ENCODE measurements at places on chromosomes 13 and 19. TPM values are rescaled to one million over a fixed set of nuclear protein-coding genes. Genes with fewer than 3 reads are reported as not detected.

IQCN gene
- 0.87 TPM for total RNA-seq

UNC13A gene
- 10.2 TPM for total RNA-seq

AP2S1 gene
- total RNA-seq = 198 TPM

POU2F2 gene
- total RNA-seq = 0.13 TPM

KRTDAP gene
- not detected for total RNA-seq

MAST3 gene
- total RNA-seq = 4.5 TPM

ZNF577 gene
- total RNA-seq = 7.3 TPM

SPRED3 gene
- 6.9 TPM for total RNA-seq

NTN5 gene
- under 0.01 TPM for total RNA-seq

SHISA7 gene
- total RNA-seq = not detected

SOX1 gene
- total RNA-seq = not detected

TM9SF2 gene
- 153 TPM for total RNA-seq

LIN7B gene
- 13.0 TPM for total RNA-seq

GJB2 gene
- 0.06 TPM for total RNA-seq

PTGER1 gene
- 15.5 TPM for total RNA-seq

ZNF420 gene
- total RNA-seq = 6.2 TPM

PTH2 gene
- total RNA-seq = not detected

DMAC2 gene
- total RNA-seq = 20.0 TPM

KLK12 gene
- total RNA-seq = not detected

MARK4 gene
- total RNA-seq = 18.3 TPM

CLPTM1 gene
- total RNA-seq = 37.8 TPM

KLK2 gene
- not detected for total RNA-seq

IFNL1 gene
- total RNA-seq = not detected

CIRBP gene
- total RNA-seq = 332 TPM

RNF225 gene
- total RNA-seq = 0.12 TPM

C19orf85 gene
- not detected for total RNA-seq

GRIK5 gene
- total RNA-seq = 5.9 TPM

Data from aortic smooth muscle cell (primary cell).